Activated naive CD8-positive, alpha-beta T cell treated with anti-CD3 and anti-CD28 coated beads for 36 hours (primary cell): ENCODE measurements at places on chromosomes 3 and 15. TPM values are rescaled to one million over a fixed set of nuclear protein-coding genes. Genes with fewer than 3 reads are reported as not detected.

GRCh38 chr3:98695796-98696195 is 67.3 kb upstream of the ST3GAL6 start:
- DNase-seq = no peak

- no peak for DNase-seq
Observed at GRCh38 chr15:91553196-91553854, 300.2 kb upstream of the SLCO3A1 start.

DNA sequence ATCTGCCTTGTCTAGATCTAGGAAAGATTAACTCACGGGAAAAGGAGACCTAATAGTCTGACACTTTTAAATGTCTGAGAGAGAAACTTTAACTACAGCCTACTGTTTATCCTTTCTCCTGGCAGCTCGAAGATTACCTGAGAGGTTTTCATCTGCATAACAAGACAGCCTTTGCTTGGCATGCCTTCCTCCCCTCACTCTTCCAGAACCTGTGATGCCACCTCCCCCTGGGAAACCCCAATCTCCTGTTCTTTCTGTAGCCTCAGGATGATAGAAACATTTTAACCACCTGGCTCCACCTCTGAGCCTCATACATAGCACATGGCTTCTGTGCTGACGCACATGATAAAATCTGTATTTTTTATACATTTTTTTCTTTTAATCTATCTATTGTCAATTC is 420.8 kb downstream of the CNTN6 start:
- no peak for DNase-seq

DNA sequence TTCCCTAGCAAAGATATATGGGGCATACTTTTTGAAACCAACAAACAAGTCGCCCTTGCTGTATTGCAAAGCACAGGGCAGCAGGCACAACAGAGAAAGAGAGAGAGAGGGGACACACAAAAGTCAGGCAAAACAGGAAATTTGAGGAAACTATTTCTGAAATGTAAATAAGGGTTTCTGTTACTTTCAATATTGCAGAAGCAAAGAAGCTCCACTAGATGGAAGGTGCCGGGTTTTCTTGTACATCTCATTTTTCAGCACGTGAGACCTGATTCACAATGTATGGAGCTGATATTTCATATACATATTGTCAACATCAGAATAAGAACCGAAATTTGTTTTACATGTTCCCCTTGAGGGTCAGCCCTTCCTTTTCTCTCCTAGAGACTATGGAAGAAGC is 127.4 kb downstream of the FOXP1 start:
- no peak for DNase-seq

DNA sequence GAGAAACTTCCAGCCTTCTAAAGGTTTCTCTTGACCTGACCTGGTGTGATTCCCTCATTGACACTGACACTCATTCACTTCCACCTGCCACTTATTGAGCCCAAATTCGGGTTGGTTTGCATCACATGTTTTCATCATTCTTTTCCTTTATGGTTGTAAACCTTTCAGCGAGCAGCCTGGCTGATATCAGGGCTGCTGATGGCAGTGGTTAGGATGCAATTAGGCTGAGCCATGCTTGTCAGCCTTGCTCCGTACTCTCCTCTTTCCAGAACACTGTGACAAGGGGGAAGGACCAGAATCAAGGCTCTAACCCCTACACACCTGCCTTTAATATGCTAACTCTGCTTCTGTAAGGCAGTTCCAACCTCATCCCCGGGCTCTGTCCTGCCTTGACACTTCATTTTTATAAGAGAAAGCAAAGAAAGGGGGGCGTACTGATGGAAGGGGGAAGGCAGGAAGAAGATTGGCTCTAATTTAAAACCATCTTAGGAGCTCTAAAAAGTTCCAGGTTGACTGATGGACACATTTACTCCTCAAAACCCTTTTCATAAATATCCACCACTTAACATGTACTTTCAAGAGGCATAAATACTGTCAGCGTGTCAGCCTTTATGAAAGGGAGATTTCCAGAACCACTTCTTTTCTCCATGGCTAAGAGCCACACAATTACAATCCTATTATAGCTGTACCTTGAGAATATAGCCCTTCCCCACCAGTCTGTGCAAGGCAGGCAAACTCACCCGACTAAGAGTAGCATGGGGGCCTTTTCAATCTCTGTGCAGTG is 5.7 kb downstream of the NMNAT3 start:
- no peak for DNase-seq

- peak; percentile 66 for DNase-seq
Observed at GRCh38 chr3:46378426-46378942, 7.7 kb downstream of the CCR5 start.

- DNase-seq = no peak
Observed at GRCh38 chr15:73765778-73766177, 12.6 kb upstream of the INSYN1 start.

GRCh38 chr15:52068004-52068615 is 44.5 kb downstream of the BCL2L10 start:
- no peak for DNase-seq

DNA sequence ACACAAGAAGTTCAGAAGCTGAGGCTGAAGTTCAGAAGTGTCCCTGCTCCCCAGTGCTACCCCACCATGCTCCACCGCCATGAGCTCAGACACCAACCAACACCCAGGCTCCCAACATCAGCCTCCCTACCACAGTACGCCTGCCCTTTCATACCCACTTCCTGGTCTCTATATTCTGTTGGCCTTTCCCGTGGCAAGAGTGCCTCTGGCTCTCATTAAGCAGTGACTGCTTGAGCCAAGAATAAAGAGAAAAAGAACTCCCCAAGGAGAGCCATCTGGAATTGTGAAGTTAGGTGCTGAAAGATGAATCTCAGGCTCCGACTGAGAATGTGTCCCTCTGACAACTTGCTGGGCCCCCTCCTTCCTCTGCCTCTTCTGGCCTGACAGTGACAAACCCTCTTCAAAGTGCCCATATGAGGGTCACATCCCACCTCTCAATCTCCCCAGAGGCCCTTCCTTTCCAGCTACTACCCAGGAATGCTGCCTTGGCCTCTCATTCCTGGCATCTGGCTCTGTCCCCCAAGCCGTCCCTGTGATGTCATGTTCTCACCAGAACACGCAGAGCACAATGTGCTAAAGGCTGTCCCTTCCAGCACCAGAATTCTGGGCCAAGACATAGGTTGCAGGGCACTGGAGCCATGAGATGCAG is 306.8 kb downstream of the NTRK3 start:
- no peak for DNase-seq

- DNase-seq = no peak
Observed at GRCh38 chr3:12752809-12753208, 6.2 kb downstream of the TMEM40 start.

- DNase-seq = no peak
Observed at GRCh38 chr3:30730967-30731366, 124.6 kb downstream of the TGFBR2 start.

DNA sequence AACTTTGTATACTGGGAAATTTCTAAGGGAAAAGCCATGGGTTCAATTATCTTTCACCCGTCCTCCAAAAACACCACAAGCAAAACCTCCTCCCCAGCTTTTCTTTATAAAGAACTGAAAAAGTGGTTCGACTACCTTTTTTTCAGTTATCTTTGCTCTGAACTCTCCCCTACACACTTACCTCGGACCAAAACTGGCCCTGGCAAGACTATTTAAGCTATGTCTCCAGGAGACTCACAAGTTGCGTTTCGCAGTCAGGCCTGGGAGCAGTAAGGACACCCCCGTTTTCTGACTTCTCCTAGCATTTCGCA is 645 bp downstream of the COPS2 start:
- DNase-seq = no peak

GRCh38 chr3:181558870-181559269 is 152.9 kb upstream of the SOX2 start:
- DNase-seq = no peak

GRCh38 chr3:171776839-171777583 is 33.3 kb downstream of the PLD1 start:
- no peak for DNase-seq

GRCh38 chr3:171326717-171327440 is 133.3 kb downstream of the TNIK start:
- DNase-seq = no peak

DNA sequence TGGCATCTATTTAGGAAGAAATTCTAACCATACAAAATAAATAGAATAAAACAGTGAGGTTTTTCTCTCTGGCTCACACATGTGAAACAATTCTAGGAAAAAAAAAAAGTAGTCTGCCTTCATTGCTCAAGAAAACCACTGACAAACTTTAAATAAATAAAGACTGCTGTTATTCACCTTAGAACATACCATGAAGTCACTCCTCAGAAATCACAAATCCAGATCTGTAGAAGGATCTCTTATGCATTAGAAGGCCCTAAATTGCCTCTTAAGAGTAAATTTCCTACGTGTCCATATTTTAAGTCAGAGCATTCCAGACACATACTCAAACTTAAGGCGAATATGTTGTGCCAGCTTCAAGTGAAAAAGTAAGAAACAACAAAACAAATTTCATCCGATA is 217.3 kb downstream of the ZIC4 start:
- DNase-seq = no peak

- no peak for DNase-seq
Observed at GRCh38 chr3:135503065-135503759, 462.3 kb upstream of the PPP2R3A start.

GRCh38 chr15:63968122-63968524 is 78.2 kb downstream of the DAPK2 start:
- DNase-seq = no peak

DNA sequence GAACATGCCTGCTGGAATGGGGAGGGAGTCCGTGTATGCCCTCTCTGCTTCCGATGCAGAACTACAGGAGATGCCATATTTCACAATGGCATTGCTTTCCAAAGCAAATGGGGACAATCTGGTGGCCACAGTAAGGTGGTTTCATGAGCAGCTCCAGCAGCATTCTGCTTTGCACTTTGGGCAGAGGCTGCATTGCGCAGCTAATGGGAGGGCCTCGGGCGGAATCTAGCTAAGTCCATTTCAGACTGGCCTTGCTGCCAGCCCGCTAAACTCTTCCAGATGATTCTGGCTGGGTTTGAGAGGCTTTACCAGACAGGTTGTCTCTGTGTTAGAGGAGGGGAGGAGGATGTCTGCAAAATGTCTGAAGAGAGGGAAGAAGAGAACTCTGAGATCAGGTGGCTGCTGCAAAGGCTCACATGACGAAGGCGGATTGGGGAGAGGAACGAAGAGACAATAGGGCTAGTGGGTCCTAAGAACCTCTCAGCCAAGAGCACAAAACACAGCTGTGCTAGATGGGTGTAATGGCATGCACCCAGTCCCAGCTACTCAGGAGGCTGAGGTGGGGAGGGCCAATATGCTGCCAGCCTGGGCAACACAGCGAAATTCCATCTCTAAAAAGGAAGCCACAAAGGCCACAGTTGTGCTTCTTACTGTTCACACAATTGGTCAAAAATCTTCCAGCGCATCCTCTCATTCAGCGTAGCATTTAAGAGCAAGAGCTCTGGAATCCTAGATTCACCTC is 63.7 kb downstream of the BDH1 start:
- DNase-seq = no peak

GRCh38 chr3:14765576-14766427 is 53.0 kb upstream of the FGD5 start:
- no peak for DNase-seq

GRCh38 chr3:191151653-191152052 is 47.4 kb upstream of the OSTN start:
- DNase-seq = no peak

DNA sequence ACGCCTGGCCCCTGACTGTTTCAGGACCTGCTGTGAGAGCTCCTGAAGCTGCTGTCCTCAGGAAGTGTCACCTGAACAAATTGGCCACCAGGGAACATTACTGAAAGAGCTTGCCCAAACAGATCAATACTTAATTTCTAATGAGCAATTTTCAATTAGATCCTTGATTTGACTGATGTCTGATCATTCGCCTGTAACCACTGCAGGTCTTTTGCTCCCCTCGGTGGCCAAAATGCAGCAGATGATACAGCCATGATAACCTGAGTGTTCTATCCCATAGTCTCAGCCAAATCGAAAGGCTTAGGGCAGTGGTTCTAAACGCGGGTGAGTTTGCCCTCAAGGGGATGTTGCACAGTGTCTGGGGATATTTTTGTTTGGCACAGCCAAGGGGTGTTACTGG is 57.6 kb upstream of the MEX3B start:
- DNase-seq = no peak

The GOLGA8R gene
- 1.8 TPM for total RNA-seq

The ALG3 gene
- 54.9 TPM for total RNA-seq

The STRIT1 gene
- total RNA-seq = not detected

The WDR93 gene
- total RNA-seq = not detected

The GOLGA8B gene
- 132 TPM for total RNA-seq

The NMNAT3 gene
- 3.6 TPM for total RNA-seq

The LEKR1 gene
- total RNA-seq = 2.4 TPM

The UNC45A gene
- 62.7 TPM for total RNA-seq

The A4GNT gene
- total RNA-seq = not detected
